ENCODE measurements at places on chromosomes 5 and 9. TPM values are rescaled to one million over a fixed set of nuclear protein-coding genes. Genes with fewer than 3 reads are reported as not detected.

DOLPP1 gene
- total RNA-seq: 10.2 TPM

DMRTA1 gene
- 0.19 TPM for total RNA-seq

SHOC1 gene
- total RNA-seq: under 0.01 TPM

ZNF879 gene
- 5.6 TPM for total RNA-seq

NFIL3 gene
- total RNA-seq: 3.2 TPM

TNC gene
- total RNA-seq: 0.54 TPM

DBH gene
- total RNA-seq: not detected

SLC23A1 gene
- not detected for total RNA-seq

ORM2 gene
- total RNA-seq: not detected

OTULINL gene
- under 0.01 TPM for total RNA-seq

FAM78A gene
- total RNA-seq: 4.5 TPM

FOXD4L6 gene
- not detected for total RNA-seq

C9orf43 gene
- 0.36 TPM for total RNA-seq

CDKN2B gene
- 7.6 TPM for total RNA-seq

ECSCR gene
- 217 TPM for total RNA-seq

PCDHB9 gene
- 0.28 TPM for total RNA-seq

NIM1K gene
- not detected for total RNA-seq

COL27A1 gene
- 7.3 TPM for total RNA-seq

SUSD3 gene
- total RNA-seq: 0.09 TPM

LIFR gene
- total RNA-seq: 25.8 TPM

LHFPL2 gene
- 49.2 TPM for total RNA-seq

ADAMTSL2 gene
- 0.75 TPM for total RNA-seq

TAF9 gene
- 89.0 TPM for total RNA-seq

THG1L gene
- 18.5 TPM for total RNA-seq

CLIC3 gene
- total RNA-seq: 0.90 TPM

DDX4 gene
- not detected for total RNA-seq

PTRH1 gene
- 49.9 TPM for total RNA-seq

LPCAT1 gene
- total RNA-seq: 37.5 TPM

TNFSF8 gene
- total RNA-seq: not detected

JMY gene
- total RNA-seq: 7.1 TPM

TEK gene
- total RNA-seq: 91.3 TPM

RETREG1 gene
- total RNA-seq: 0.28 TPM

GPR150 gene
- total RNA-seq: 0.19 TPM

SERF1A gene
- 3.7 TPM for total RNA-seq

FBN2 gene
- 9.8 TPM for total RNA-seq

ANXA1 gene
- 467 TPM for total RNA-seq

ADAMTSL1 gene
- 21.6 TPM for total RNA-seq

SPTLC1 gene
- total RNA-seq: 84.9 TPM

MARVELD2 gene
- 1.7 TPM for total RNA-seq

SPINK6 gene
- not detected for total RNA-seq

PHF24 gene
- not detected for total RNA-seq

HNRNPH1 gene
- total RNA-seq: 891 TPM

ARSK gene
- total RNA-seq: 7.3 TPM

ZNF883 gene
- total RNA-seq: 0.09 TPM

KIF3A gene
- total RNA-seq: 10.4 TPM

CCDC180 gene
- 0.56 TPM for total RNA-seq

KCTD16 gene
- total RNA-seq: 0.27 TPM

AQP7 gene
- total RNA-seq: 0.09 TPM

LOX gene
- total RNA-seq: 22.4 TPM

MARCHF3 gene
- total RNA-seq: 59.3 TPM

AIF1L gene
- 27.6 TPM for total RNA-seq

TSLP gene
- 0.09 TPM for total RNA-seq
